CD4-positive, alpha-beta T cell treated with Interleukin-6 for 4 hours (primary cell): ENCODE measurements at places on chromosomes 7 and 10.
A peak's percentile ranks its signal among the peaks of the same experiment; 100 is the strongest.

- no peak for DNase-seq
Measured at GRCh38 chr7:75696263-75697037, 42.3 kb downstream of the HIP1 start.

DNA sequence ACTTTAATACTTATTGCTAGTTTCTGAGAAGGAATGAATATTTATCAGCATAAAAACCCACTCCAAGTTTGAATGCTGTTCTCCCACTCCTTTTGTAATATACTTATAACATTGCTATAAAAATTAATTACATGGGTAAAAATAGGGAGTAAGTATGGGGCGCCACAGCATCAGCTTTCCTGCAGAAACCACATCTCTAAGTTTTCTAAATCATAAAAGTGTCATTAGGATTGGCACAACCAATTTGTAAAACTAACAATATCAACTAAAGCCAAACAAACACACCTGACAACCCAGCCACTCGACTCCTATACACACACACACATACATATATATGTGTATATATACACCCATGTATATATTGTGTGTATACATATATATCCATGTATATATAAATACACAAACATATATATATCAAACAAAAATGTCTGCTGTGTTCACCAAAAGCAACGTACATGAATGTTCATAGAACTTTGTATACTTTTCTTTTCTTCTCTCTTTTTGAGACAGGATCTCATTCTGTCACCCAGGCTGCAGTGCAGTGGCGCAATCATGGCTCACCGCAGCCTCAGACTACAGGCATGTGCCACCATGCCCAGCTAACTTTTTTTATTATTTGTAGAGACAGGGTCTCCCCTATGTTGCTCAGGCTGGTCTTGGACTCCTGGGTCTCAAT, 14.8 kb upstream of the LRRC17 start:
- no peak for DNase-seq

- no peak for DNase-seq
Measured at GRCh38 chr7:96004578-96004977, 232.2 kb downstream of the DYNC1I1 start.

- DNase-seq = no peak
Measured at GRCh38 chr10:2817940-2818636, 249.3 kb upstream of the PFKP start.

- peak; percentile 39 for DNase-seq
Measured at GRCh38 chr10:80500572-80501380, 36.9 kb upstream of the SH2D4B start.

DNA sequence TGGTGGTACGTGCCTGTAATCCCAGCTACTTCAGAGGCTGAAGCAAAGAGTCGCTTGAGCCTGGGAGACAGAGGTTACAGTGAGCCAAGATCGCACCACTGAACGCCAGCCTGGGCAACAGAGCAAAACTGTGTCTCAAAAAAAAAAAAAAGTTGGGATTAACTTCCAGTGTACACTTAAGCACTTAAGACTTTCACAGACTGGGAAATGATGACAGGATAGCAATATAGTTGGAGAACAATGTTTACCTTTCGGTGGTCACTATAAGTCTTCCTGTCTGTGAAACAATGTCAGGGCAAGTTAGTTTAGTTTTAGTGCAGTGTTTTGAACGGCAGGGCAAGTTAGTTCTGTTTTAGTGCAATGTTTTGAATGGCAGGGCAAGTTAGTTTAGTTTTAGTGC, 130.2 kb downstream of the TPST1 start:
- DNase-seq = no peak

- no peak for DNase-seq
Measured at GRCh38 chr7:15168489-15168888, 265.9 kb upstream of the DGKB start.

DNA sequence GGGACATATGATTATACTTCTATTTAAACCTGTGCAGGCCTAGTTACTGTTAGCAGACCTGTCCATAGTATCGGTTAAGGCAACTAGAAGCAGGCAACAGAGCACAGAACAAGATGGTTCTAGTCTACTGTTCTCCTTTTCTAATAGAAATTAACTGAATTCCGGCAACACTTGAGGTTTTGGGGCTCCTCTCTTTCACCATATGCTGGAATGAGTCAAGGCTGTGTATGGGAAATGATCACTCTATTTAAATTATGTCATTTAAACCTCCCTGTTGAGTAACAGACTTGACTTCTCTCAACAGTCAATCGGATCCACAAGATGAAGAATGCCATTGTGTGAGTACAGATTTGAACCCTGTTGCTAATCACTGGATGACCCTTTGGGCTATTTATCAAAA, 6.2 kb upstream of the OTUD1 start:
- DNase-seq = no peak

DNA sequence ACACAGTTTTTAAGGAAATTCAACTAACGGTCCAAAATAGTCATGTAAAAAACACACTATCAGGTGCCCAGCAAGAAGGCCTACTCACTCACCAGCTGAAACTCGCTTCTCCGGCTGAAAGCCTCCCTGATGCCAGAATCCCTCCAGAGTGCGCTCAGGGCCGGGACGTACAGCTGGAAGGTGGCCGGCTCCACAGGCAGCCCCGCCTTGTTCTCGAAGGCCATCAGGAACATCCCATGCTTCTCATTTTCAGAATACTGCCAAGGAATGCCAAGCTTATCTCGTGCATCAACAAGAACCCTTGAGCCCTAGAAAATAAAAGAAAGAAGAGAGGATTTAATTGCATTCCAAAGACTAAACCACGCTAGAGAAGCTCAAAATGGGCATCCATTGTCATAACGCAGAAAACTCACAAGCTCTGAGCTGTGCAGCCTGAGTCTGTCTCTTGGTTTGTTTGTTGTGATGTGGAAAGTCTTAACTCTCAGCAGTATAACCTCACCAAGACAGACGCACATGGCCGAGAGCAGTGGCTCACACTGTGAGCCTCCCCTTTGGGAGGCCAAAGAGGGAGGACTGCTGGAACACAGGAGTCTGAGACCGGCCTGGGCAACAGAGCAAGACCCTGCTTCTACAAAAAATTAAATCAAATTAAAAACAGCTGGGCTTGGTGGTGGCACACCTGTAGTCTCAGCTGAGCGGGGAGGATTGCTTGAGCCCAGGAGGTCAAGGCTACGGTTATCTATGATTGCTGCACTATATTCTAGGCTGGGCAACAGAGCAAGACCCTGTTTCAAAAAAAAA, 49.1 kb downstream of the GNA12 start:
- DNase-seq = no peak

GRCh38 chr7:99050971-99051370, 92.9 kb downstream of the SMURF1 start:
- no peak for DNase-seq
